A673 (cell line): ENCODE measurements at places on chromosomes 2 and 18.
A peak's percentile ranks its signal among the peaks of the same experiment; 100 is the strongest.

- DNase-seq = no peak
Measured at GRCh38 chr2:238929242-238930081, 81.6 kb downstream of the TWIST2 start.

DNA sequence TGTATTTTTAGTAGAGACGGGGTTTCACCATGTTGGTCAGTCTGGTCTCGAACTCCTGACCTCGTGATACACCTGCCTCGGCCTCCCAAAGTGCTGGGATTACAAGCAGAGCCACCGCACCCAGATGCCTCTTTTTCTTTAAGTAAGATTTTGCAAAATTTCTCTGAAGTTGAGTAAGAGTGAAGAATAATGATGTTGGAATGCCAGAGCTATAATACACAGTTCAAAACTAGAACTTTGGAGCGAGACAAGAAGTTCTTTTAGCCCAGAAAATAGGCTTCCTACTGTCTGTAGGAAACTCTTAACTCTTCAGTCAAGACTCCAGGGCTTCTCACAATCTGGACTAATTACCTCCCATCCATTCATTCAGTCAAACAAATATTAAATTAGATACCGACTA, 51.4 kb downstream of the MARCHF4 start:
- DNase-seq = no peak

- no peak for DNase-seq
Measured at GRCh38 chr2:130843321-130843985, 6.7 kb downstream of the ARHGEF4 start.

GRCh38 chr18:60861575-60861974, 471.7 kb upstream of the CDH20 start:
- peak; percentile 3 for DNase-seq

- peak; percentile 84 for DNase-seq
Measured at GRCh38 chr2:20093263-20094141, 42.1 kb upstream of the LAPTM4A start.

GRCh38 chr2:43170405-43171105, 55.9 kb downstream of the ZFP36L2 start:
- DNase-seq = no peak

- DNase-seq = no peak
Measured at GRCh38 chr18:8745355-8746014, 40.1 kb downstream of the MTCL1 start.

DNA sequence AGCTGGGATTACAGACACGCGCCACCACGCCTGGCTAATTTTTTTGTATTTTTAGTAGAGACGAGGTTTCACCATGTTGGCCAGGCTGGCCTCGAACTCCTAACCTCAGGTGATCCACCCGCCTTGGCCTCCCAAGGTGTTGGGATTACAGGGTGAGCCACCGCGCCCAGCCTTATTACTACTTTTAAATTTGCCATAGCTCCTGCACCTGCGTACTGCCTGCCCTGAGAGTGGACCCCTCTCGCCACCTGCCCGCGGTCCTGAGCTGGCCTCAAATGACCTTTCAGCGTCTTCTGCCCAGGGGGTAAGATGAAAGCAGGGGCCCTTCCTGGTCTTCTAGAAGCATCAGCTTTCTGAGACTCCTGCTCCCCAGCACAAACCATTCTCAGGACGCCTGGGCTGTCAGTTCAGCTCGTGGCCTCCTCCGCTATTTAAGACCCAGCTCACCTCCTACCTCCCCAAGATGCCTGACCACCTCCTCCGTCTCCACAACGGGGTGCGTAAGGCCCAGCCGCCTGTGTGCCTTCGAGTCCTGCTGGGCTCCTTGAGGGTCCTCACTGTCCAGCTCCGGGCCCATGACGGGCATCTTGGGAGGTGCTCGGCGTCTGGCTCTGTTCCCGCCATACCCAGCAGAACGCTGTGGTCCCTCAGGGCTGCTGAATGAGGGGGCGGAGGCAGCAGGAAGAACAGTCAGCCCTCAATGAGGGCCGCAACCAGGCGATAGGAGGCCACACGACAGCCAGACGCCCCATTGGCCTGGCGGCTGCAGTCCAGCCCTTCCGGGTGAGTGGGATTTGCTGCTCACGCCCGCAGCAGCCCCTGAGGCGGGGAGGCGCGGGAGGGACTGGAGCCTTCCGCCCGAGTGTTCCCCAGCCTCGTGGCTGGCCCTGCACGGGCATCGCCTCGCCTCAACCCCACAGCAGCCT, 266.6 kb downstream of the TFCP2L1 start:
- no peak for DNase-seq

- no peak for DNase-seq
Measured at GRCh38 chr18:32867330-32867729, 94.5 kb upstream of the KLHL14 start.

DNA sequence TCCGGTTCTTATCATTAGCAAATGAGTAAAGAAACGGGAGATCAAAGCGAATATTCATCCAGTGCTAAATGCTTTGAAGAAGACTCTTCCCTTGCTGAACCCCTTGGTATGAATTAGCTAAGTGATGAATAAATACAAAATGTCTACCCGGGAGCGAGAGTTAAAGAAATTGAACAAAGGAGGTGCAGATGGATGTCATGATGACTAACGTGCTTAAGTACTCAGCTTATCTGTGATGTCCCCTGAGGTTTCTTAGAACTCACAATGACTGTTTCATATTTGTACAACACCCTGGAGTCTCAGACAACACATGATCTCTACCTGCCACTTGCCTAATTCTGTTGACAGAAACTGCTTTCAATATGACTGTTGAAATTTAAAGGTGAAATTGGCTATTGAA, 148.5 kb downstream of the TMEM200C start:
- peak; percentile 4 for DNase-seq

GRCh38 chr2:69159986-69160385, 147.0 kb downstream of the ANTXR1 start:
- no peak for DNase-seq

DNA sequence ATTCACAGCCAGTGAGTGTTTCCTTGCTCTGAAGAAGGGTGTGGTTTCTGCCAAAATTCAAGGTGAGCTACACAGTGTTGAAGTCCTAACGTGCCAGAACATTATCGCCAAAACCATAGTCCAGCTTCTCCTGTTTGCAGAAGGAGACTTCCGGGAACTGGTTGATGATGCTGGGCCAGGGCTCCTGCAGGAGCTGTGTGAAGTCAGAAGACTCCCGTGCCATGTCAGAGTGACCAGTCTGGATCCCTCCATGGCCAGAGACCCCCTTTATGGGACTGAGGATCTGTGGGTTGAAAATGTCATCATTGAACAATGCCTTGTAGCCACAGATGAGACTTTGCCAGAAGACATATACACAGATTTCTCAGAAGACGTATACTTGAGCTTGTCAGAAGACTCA, 96.0 kb upstream of the RAB12 start:
- no peak for DNase-seq

- DNase-seq = no peak
Measured at GRCh38 chr2:43774617-43775016, 778 bp downstream of the DYNC2LI1 start.

GRCh38 chr2:221671515-221671914, 99.4 kb upstream of the EPHA4 start:
- no peak for DNase-seq

- DNase-seq = no peak
Measured at GRCh38 chr2:167582619-167583018, 664.8 kb downstream of the STK39 start.

DNA sequence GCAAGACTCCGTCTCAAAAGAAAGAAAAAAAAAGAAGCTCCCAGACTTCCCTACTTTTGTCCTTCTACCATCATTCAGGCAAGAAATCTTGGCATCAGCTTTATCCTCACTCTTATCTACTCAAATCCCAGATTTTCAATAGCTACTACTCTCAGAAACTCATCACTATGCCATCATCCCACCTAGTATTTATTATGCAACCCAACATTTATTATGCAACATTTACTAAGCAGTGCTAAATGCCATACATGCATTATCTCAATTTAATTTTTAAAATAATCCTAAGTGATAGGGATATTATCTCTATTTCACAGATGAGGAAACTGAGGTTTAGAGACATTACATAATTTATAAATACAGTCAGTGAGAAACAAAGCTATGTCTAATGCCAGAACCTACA, 4.1 kb downstream of the USP37 start:
- DNase-seq = no peak

DNA sequence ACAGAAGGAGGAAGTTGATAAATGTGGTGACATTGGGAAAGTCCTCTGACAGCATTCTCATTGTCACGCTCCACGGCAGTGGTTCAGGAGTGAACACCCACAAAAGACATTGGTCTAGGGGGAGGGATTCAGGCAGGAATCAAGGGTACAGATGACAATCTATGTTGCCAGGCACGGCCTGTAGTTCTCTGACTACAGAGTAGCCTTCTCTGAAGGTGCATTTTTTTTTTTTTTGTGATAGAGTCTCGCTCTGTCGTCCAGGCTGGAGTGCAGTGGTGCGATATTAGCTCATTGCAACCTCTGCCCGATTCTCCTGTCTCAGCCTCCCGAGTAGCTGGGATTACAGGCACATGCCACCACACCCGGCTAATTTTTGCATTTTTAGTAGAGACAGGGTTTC, 7.4 kb upstream of the MOB1A start:
- no peak for DNase-seq

DNA sequence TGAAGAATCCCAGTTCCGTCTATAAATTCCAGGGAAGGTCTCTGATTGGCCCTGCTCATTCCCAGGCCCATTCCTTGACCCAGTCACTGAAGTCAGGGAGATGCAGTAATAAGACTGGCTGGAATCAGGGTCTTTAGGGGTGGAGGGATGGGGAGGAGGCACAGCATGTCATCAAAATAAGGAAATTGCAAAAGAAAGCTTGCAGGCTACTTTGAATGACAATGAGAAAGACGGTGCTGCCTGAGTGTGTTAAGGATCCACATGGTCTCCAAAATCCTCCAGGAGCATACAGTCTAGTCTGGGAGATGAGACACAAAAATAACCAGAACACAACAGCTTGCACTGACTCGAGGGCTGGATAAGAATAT, 2.0 kb upstream of the DES start:
- DNase-seq = peak; percentile 36

DNA sequence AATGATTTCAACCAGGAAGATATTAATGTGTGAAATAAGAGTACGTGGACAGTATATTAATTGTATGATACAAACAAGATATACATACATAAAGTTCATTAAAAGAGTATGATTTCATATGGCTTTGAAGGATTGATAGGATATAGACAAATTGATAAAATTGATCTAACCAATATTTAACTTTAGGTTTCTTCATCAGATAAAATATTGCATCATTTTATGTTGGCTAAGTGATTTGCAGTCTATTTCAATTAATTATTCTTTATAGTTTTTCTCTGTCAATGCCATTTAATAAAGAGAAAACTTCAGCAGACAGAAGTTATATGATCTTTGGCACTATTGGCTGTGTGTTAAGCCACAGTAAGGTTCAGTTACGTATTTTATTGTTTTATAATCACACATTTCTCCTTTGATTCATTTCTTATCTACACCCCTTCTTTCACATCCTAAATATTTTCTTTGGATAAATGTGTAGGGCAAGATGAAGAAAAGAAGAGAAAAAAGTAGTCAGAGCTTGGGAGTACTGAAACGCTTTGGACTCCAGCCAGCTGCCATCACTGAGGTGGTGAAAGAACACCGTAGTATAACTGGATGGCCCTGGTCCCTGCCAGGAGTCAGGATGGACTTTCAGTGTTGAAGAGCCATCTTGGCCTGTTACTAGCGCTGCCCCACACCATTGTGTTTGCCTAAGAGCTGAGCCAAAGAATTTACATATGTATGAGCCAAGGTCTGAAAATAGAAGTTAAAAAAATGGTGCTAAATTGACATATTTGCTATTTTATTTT, 9.8 kb upstream of the CPS1 start:
- no peak for DNase-seq

GRCh38 chr2:220393711-220394110, 766.3 kb downstream of the SLC4A3 start:
- DNase-seq = no peak

GRCh38 chr2:5691985-5692529, at the start of gene SOX11:
Gene SOX11, plus strand, starts transcription at chr2:5692384. Its CDS starts 338 bp downstream, at chr2:5692722.
- DNase-seq = peak; percentile 96

DNA sequence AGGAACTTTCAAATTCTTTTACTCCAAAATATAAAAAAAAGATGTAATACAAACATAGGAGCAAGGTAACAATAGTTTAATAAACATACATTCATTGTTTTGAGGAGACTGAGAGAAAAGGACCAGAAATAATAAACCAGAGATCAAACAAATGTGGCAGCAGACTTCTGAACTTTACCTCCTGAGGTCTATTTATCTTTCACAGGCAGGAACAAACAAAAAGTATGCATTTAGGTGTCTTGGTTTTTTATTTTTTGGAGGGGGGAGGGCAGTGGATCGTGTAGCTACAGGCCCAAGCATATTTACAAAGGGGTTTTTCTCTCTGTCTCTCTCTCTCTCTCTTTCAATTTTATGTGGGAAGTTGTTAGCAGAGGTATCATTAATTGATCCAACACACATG, 5.6 kb downstream of the PPP4R1 start:
- no peak for DNase-seq

DNA sequence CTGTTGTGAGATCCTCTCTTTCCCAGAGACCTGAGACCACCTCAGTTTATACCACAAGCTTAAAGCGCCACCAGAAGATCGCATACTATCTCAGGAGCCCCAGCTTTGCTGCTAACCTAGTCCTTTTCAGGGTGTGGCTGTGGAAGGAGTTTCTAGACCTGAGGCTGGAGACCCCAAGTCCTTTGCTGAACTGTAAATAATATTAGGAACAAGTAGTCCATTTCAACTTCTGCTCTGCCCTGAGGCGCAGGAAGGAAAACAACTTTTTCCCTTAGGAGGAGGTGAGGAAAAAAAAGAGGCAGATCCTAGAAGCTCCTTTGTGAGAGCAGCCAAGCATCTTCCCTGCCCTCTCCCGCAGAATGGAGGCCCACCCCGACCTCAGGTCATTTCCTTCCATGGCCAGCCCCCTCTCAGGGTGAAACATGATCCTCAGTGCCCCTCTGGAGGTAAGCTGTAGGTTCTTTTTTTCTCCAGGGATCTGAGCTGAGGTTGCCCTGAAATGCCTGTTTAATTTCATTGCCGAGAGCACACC, 122.8 kb upstream of the LGALSL start:
- DNase-seq = no peak

GRCh38 chr2:86308984-86309695, 28.3 kb downstream of the REEP1 start:
- no peak for DNase-seq
